Activated CD4-positive, alpha-beta T cell treated with anti-CD3 and anti-CD28 coated beads for 24 hours (primary cell): ENCODE measurements at places on chromosomes 2 and 18.

DNA sequence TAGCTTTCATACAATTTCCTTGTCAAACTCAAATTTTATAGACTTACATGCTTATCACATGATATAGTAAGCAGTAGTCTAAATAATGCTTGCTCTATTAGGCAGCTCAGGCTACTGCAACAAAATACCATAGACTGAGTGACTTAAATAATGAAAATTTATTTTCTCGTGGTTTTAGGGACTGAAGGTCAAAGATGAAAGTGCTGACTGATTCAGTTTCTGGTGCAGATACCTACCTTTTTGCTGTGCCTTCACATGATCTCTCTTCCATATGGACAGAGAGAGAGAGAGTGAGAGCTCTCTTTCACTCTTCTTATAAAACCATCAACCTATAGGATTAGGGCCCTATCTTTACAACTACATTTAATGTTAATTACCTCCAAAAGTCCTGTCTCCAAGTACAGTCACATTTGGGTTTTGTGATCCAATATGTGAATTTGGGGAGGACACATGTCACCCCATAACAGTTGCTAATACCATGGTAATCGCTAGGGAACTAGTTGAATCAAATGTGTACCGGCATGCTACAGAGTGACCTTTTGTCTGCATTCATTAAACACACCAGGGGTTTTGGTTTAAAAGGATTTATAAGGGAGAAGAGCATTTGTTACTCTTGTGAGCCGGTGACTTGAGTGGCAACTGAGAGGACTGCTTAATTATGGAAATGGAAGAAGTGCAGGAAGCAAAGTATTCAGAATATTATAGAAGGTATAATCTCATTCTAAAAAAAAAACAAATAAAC is 723.4 kb upstream of the LRRTM4 start:
- DNase-seq, result no peak

DNA sequence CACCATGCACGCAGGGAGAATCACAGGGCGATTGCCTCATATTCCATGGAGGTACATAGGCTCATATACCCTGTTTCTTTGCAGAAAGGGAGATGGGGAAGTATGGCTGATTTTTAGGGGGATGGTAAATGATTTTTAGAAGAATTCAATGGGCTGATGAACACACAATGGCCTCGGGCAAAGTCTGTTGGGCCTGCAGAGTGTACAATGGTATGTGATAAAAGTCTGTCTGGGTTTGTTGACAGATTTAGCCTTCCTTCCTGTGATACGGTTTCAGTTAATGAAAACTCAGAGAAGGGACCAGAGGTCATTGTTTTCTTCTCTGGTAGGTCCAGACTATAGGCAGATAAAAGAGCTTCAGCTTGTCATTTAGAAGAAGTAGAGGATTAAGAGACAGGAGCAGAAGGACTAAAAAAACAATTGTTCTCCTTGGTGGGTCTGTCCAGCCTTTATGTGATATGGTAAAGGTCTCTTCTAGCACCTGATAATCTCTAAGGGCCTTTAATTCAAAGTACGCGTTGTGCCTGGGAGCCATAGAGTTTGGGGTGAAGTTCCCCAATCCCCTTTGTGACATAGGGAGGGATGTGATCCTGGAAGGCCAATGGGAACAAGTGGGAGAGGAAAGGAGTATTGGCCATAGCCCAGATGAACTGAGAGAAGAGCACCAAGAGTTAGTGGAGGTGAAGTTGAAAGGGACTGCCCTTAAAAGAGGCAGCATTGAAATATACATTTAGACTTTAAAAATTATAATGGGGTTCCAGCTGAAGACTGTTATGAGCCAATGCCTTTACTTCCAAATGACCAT is 107.5 kb upstream of the SERPINE2 start:
- DNase-seq, result no peak

GRCh38 chr2:133484784-133485183 is 83.5 kb downstream of the NCKAP5 start:
- no peak for DNase-seq

GRCh38 chr2:117960231-117960630 is 53.6 kb downstream of the CCDC93 start:
- DNase-seq, result no peak

GRCh38 chr2:182078988-182079602 is 93.4 kb downstream of the PPP1R1C start:
- no peak for DNase-seq
